ENCODE measurements at places on chromosomes 11 and 22.

DNA sequence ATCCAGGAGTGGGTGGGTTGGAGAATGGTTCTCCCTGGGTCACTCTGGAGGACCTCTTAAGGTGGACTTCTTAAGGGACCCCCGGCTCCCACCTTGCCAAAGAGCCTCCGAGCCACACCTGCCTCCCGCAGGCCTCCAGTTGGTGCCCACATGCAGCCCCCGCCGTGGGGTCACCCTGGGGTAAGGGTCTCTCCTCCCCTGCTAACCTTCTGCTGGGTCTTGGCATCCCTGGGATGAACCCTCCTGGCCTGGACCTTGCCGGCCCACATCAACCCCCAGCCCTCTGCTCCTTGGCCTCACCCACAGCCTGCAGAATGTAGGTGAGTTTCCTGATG is 12.5 kb upstream of the MUC6 start:
- no peak overlapping the region for H3K27ac ChIP-seq
- no peaks in the 10 kb centered on the region for H3K36me3 ChIP-seq
- H3K27me3 ChIP-seq: peaks cover 14% of the 10 kb centered on the region
- peaks cover 7% of the 10 kb centered on the region for H3K4me1 ChIP-seq
- H3K4me3 ChIP-seq: no peak overlapping the region

DNA sequence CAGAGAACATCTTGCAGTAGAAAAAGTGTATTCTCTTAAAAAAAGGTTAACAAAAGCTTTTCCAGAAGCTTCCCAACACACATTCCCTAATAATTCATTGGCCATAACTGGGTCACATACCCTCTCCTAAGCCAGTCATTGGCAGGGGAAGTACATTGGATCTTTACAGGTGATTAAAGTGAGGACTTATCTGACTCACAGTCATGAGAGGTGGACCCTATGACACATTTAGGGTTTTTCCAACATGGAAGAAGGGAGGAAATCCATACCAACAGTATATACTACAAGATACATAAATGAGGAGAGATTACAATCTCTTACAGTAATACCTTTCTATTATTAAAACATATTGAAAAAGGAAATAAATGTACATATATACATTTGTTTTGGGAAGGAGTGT is 72.2 kb downstream of the CCDC73 start:
- no peak overlapping the region for H3K27ac ChIP-seq
- DNase-seq: no peak
- peaks cover 17% of the 10 kb centered on the region for H3K27me3 ChIP-seq
- no peak overlapping the region for H3K4me3 ChIP-seq
- no peaks in the 10 kb centered on the region for H3K4me1 ChIP-seq
- no peaks in the 10 kb centered on the region for H3K36me3 ChIP-seq

DNA sequence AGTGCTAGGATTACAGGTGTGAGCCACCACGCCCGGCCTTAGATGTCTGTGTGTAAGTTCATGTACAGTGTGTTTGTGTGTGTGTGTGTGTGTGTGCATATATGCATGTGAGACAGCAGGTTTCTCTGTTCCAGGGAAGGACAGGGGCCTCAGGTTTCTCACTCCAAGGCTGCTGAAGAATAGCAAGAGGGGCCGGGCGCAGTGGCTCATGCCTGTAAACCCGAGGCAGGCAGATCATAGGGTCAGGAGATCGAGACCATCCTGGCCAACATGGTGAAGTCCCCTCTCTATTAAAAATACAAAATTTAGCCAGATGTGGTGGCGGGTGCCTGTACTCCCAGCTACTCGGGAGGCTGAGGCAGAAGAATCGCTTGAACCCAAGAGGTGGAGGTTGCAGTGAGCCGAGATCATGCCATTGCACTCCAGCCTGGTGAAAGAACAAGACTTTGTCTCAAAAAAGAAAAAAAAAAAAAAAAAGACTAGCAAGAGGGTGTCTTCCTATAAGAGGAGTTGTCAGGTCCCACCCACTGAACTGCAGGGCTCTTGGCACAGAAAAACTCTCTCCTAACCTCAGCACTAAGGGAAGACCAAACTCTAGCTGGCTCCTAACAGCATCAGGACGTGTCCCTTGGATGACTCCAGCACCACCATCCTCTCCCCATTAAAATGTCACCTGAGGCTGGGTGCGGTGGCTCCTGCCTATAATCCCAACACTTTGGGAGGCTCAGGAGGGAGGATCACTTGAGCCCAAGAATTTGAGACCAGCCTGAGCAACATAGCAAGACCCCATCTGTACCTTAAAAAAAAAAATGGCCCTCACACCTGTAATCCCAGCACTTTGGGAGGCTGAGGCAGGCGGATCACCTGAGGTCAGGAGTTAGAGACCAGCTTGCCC is 40.0 kb downstream of the TST start:
- H3K4me3 ChIP-seq: no peak overlapping the region
- H3K4me1 ChIP-seq: no peaks in the 10 kb centered on the region
- H3K27me3 ChIP-seq: no peaks in the 10 kb centered on the region
- H3K27ac ChIP-seq: no peak overlapping the region

DNA sequence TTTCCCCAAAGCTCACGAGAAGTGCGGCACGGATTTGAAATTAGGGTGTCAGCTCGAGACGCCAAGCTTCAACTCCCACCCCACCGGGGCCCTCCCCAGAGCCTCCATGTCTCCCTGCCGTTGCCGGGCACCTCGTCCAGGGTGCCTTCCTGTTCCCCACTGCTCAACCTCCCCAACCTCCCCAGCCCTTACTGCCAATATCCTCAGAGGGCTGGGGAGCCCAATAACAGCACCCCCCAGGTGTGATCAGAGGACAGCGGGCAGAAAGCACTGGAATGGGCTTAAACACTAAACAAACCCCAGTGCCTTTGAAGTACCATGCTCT is 1336.4 kb downstream of the TBC1D22A start:
- no peak overlapping the region for H3K4me3 ChIP-seq
- DNase-seq: no peak
- no peaks in the 10 kb centered on the region for H3K4me1 ChIP-seq
- peaks cover 47% of the 10 kb centered on the region for H3K27me3 ChIP-seq
- no peak overlapping the region for H3K27ac ChIP-seq

GRCh38 chr22:43446037-43446803 is 34.4 kb downstream of the MPPED1 start:
- H3K36me3 ChIP-seq: no peaks in the 10 kb centered on the region
- no peak overlapping the region for H3K4me3 ChIP-seq
- no peak overlapping the region for H3K27ac ChIP-seq
- no peaks in the 10 kb centered on the region for H3K27me3 ChIP-seq
- no peaks in the 10 kb centered on the region for H3K4me1 ChIP-seq

Measured in SJCRH30 (cell line).